ENCODE measurements at places on chromosomes 5 and 9.

GRCh38 chr9:134600836-134601638 lies 40.6 kb upstream of the COL5A1 start:
- H3K4me3 ChIP-seq: no peak overlapping the region
- no peaks in the 10 kb centered on the region for H3K4me1 ChIP-seq
- no peaks in the 10 kb centered on the region for H3K27me3 ChIP-seq
- no peak for DNase-seq
- H3K36me3 ChIP-seq: no peaks in the 10 kb centered on the region

DNA sequence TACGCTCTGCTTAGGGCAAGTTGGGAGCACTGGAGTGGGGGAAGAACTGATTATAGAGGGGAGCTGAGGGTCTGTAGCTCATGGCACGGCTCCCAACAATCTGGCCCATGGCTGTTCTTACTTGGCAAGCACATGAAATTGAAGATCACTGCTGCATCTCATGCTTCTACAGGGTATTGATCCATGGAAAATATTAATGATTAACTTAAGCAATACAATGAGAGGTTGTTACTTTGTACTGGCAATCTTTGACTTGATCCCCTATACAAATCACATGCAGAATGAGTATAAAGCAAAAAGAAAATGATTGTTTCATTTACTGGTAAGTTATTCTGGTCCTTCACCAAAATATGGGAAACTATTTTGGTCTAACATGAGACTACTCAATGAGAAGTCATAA lies 481.1 kb downstream of the PDE4D start:
- H3K4me1 ChIP-seq: no peaks in the 10 kb centered on the region
- no peak overlapping the region for H3K4me3 ChIP-seq
- peaks cover 1% of the 10 kb centered on the region for H3K36me3 ChIP-seq
- DNase-seq: no peak

DNA sequence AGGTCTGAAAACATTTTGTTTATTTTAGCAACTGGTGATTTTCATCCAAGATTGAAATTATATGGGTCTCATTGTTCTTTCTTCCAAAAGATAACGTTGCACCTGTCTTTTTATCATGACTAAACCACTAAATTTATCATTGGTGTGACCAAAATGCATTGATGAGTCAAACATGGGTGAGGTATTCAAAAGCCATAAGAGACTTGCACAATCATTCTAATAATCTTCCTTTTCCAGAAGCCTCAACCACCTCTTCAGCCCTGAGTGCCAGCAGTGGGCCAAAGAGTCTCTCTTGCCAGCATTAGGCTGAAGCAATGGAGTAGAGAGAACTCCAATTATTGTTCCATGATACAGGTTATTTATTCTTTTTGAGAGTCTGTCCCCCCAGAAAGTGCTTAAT lies 198.9 kb downstream of the LURAP1L start:
- H3K27me3 ChIP-seq: no peaks in the 10 kb centered on the region
- H3K4me3 ChIP-seq: no peak overlapping the region
- no peaks in the 10 kb centered on the region for H3K36me3 ChIP-seq
- no peak overlapping the region for H3K27ac ChIP-seq
- H3K4me1 ChIP-seq: no peaks in the 10 kb centered on the region
- DNase-seq: no peak

DNA sequence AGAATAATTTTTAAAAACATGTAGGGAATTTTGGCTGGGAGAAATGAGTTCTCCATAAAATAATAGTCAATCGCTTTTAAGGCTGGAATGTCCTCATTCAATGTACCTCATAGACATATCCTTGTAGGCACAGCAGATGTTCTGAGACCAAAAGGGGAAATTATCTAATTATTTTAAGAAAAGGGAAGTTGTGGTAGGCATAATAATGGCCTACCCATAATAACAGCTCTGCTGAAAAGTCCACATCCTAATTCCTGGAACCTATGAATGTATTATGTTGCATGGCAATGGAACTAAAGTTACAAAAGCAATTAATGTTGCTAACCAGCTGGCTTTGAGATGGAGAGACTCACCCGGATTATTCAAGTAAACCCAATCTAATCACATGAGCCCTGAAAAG lies 216.1 kb downstream of the TRIM36 start:
- no peaks in the 10 kb centered on the region for H3K36me3 ChIP-seq
- H3K27ac ChIP-seq: no peak overlapping the region
- no peak for DNase-seq

DNA sequence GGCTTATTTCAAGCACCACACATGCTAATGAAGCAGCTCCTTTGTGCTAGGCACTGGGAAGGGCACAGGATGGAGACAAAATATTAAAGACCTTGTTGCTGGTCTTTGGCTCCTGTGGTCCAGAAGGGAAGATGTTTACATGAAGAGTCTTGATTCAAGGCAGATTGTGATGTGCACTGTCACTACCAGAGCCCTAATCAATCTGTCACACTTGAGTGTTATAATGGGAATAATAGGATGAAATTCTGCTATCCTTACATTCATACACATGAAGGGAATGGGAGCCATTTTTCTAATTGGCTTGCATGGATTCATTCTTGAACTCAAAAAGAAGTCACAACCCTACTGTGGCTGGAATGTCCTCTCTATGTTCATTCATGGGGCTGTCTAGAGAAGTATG lies 203.0 kb downstream of the SEC61B start:
- H3K4me1 ChIP-seq: no peaks in the 10 kb centered on the region
- H3K27ac ChIP-seq: no peak overlapping the region
- H3K27me3 ChIP-seq: peaks cover 10% of the 10 kb centered on the region
- no peak overlapping the region for H3K4me3 ChIP-seq
- DNase-seq: no peak

DNA sequence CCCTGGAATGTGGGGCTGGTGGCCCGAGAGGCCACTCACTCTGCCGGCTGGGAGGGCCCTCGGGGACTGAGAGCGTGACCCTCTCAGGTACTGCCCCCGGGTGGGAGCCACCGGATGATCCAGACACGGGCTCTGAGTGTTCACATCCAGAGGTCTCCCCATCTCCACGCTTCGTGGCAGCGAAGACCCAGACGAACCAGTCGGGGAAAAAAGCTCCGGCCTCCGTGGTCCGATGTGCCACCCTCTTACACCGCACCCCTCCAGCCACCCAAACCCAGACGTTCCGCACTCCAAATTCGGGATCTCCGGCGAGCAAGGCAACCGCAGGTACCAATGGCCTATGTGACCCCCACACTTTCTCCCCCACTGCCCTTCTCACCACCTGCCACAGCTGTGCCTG lies 49.5 kb downstream of the AMBP start:
- no peaks in the 10 kb centered on the region for H3K4me1 ChIP-seq
- no peak for DNase-seq
- H3K4me3 ChIP-seq: no peak overlapping the region
- H3K27me3 ChIP-seq: no peaks in the 10 kb centered on the region
- no peak overlapping the region for H3K27ac ChIP-seq

GRCh38 chr9:134301387-134302129 lies 24.7 kb upstream of the RXRA start:
- peaks cover 1% of the 10 kb centered on the region for H3K27me3 ChIP-seq
- H3K36me3 ChIP-seq: no peaks in the 10 kb centered on the region
- peaks cover 10% of the 10 kb centered on the region for H3K4me1 ChIP-seq
- H3K27ac ChIP-seq: no peak overlapping the region
- no peak overlapping the region for H3K4me3 ChIP-seq

GRCh38 chr9:88272986-88273385 lies 115.3 kb upstream of the SPIN1 start:
- H3K4me1 ChIP-seq: peaks cover 11% of the 10 kb centered on the region
- DNase-seq: no peak
- H3K36me3 ChIP-seq: no peaks in the 10 kb centered on the region
- no peak overlapping the region for H3K4me3 ChIP-seq

- no peak overlapping the region for H3K4me3 ChIP-seq
- no peak overlapping the region for H3K27ac ChIP-seq
- no peaks in the 10 kb centered on the region for H3K4me1 ChIP-seq
- no peaks in the 10 kb centered on the region for H3K36me3 ChIP-seq
Observed at GRCh38 chr9:134930398-134930797, 12.7 kb upstream of the FCN1 start.

GRCh38 chr9:5650356-5651105 lies 21.6 kb downstream of the RIC1 start:
- H3K27me3 ChIP-seq: no peaks in the 10 kb centered on the region
- H3K36me3 ChIP-seq: peaks cover 54% of the 10 kb centered on the region
- DNase-seq: no peak
- no peak overlapping the region for H3K27ac ChIP-seq
- no peak overlapping the region for H3K4me3 ChIP-seq
- peaks cover 19% of the 10 kb centered on the region for H3K4me1 ChIP-seq

DNA sequence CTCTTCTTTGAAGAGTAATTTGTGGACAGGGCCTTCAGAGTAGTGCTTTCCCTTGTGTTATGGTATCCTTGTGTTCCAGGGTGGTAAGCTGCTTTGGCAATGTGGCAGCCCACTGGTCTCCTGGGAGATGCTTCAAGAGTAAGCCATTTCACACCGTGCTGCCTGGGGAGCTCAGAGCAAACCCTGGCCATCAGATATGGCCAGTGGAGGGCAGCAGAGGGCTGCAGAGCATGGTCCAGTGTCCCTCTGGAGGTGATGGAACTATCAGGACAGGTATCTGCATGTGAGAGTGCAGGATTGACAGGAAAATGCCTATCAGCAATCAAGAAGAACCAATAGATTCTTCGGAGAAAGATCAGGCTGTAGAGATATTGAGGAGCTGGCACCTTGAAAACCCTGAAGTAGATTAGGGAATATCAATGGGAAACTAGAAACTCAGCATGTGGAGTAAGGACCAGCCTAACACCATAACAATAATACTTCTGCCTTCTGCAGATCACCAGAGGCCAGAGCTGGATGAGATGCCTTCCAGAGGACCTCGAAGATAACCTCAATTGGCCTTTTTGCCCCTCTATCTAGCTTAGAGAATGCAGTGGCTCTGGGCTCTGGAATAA lies 90.8 kb downstream of the PLPPR1 start:
- H3K27ac ChIP-seq: no peak overlapping the region
- peak; percentile 57 for DNase-seq
- no peak overlapping the region for H3K4me3 ChIP-seq
- no peaks in the 10 kb centered on the region for H3K27me3 ChIP-seq
- H3K36me3 ChIP-seq: no peaks in the 10 kb centered on the region

DNA sequence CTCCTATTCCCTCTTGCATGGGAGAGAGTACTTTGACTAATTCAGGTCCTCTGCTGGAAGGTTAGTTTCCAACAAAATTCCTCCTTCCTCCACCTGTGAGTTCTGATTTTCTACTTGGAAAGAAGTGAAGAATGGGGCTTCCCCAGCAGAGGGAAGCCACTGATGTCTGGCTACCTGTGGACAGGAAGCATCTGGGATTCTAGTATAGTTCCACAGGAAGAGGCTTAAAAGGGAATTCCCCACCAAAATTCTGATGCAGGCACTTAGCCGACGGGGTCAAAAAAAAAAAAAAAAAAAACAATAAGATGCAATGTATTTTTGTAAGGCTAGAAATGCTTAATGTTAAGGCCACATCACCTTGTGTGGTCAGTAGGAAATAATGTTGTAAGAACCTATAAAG lies 33.4 kb downstream of the PCDHGC5 start:
- no peak overlapping the region for H3K4me3 ChIP-seq
- no peaks in the 10 kb centered on the region for H3K27me3 ChIP-seq
- H3K36me3 ChIP-seq: peaks cover 66% of the 10 kb centered on the region

GRCh38 chr5:148666353-148666752 lies 12.0 kb upstream of the HTR4 start:
- H3K27me3 ChIP-seq: peaks cover 7% of the 10 kb centered on the region
- H3K36me3 ChIP-seq: no peaks in the 10 kb centered on the region
- no peak overlapping the region for H3K4me3 ChIP-seq
- H3K4me1 ChIP-seq: no peaks in the 10 kb centered on the region
- no peak overlapping the region for H3K27ac ChIP-seq
- DNase-seq: no peak

DNA sequence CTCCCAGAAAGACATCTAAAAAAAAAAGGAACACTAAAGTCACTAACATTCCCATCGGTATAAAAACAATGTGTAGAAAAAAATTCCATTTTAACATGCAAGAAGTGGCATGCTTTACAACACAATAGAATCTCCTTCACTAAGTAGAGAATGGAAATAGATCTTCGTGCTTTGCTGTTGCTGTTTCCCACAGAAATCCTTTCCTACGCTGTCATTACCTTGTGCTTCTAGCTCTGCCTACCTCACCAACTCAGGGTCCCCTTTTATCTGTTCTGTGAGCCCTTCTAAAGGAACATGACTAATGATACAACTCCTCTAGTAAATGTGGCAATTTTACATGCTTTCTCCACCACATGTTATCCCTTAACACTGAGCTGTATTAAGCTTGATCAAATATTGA lies 202.9 kb downstream of the MCTP1 start:
- H3K27ac ChIP-seq: no peak overlapping the region
- H3K4me3 ChIP-seq: peak overlapping the region; percentile 11
- H3K27me3 ChIP-seq: peaks cover 5% of the 10 kb centered on the region
- H3K36me3 ChIP-seq: no peaks in the 10 kb centered on the region

DNA sequence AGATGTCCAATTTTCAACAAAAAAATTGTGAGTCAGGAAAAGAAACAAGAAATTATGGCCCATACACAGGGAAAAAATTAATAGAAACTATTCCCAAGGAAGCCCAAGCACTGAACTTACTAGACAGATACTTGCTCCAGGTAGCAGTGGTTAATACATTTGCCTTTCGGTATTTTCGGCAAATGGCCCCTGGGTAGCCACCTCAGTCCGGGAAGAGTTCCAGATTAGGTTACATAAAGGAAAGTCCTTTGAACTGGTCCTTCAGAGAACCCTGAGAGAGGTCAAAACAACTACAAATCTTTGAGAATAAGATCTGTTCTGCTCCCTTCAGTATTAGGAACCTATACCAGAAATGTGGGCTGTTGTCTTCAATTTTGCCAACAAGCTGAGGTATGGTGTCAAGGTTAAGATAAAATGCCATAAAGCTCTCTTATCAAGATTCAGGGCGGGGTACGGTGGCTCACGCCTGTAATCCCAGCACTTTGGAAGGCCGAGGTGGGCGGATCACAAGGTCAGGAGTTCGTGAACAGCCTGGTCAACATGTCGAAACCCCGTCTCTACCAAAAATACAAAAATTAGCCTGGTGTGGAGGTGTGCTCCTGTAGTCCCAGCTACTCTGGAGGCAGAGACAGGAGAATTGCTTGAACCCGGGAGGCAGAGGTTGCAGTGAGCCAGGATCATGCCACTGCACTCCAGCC lies 343.4 kb downstream of the CWC27 start:
- H3K4me1 ChIP-seq: no peaks in the 10 kb centered on the region
- no peak for DNase-seq
- H3K4me3 ChIP-seq: no peak overlapping the region
- no peak overlapping the region for H3K27ac ChIP-seq
- no peaks in the 10 kb centered on the region for H3K36me3 ChIP-seq

DNA sequence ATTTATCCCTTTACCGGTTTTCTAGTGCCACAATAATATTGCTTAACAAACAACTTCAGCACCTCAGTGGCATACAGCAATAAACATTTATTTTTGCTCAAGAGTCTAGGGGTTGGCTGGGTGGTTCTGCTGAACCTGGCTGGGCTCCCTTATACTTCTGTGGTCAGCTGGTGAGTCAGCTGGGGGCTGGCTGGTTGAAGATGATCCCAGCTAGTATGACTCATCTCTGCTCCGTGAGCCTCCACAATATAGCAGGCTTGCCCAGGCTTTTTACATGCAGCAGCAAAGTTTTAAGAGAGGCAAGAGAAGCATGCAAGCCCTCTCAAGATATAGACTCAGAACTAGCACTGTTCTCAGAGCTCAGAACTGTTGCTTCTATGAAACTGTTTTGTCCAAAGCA lies 523.5 kb upstream of the CLINT1 start:
- no peak overlapping the region for H3K27ac ChIP-seq
- peak; percentile 53 for DNase-seq
- no peak overlapping the region for H3K4me3 ChIP-seq
- no peaks in the 10 kb centered on the region for H3K36me3 ChIP-seq
- H3K4me1 ChIP-seq: no peaks in the 10 kb centered on the region

- H3K4me3 ChIP-seq: no peak overlapping the region
- peaks cover 11% of the 10 kb centered on the region for H3K4me1 ChIP-seq
- no peak overlapping the region for H3K27ac ChIP-seq
- no peaks in the 10 kb centered on the region for H3K36me3 ChIP-seq
Observed at GRCh38 chr5:111668477-111669414, 88.2 kb downstream of the NREP start.

Measured in activated CD4-positive, alpha-beta T cell treated with anti-CD3 and anti-CD28 coated beads for 36 hours (primary cell).